Dermis blood vessel endothelial cell (primary cell): ENCODE measurements at places on chromosomes 4 and X.

GRCh38 chr4:150130933-150131332 is 52.7 kb downstream of the DCLK2 start:
- DNase-seq: no peak

DNA sequence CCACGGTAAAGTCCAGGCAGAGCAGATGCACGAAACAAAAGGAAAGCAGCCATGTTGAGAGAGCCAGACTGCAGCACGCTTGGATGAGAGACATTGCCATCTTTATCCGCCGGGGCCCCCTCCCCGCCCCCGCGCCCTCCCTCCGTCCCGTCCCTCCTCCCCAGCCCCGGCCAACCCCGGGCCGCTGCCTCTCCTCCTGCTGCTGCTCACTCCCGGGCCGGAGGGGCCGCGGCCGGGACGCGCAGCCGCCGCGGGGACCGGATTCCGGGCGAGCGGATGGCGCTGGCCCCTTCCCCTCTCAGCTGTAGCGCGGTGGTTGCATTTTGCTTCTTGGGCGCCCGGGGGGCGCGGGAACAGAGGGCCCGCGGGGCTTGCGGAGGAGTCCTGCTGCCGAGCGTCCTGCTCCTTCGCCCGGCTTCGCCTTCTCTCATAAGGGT is 542 bp downstream of the RNF150 start:
- DNase-seq: peak; percentile 12

- no peak for DNase-seq
These were observed 12.1 kb upstream of the TRIML2 start for GRCh38 chr4:188121530-188121929.

DNA sequence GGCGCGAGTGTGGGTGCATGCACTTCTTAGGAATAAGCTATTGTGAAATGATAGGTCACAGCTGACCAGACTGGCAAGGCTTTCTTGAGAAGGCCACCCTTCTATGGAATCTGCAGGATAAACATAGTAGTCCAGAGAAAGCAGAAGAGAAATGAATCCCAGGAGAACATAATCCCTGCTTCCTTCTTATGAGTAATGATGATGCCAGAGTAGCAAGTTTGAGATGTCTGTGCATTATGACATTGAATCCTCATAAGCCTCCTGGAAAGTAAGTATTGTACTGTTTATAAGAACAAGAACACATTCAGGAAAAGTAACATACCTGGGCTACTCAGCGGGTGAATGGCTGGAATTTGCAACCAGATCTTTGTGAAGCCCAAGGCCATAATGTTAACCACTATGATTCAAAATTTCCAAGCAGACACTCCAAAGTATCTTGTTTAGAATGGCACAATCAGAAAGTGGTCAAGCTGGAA is 272.1 kb upstream of the HS3ST1 start:
- no peak for DNase-seq
